ENCODE measurements at places on chromosomes 16 and 17.

DNA sequence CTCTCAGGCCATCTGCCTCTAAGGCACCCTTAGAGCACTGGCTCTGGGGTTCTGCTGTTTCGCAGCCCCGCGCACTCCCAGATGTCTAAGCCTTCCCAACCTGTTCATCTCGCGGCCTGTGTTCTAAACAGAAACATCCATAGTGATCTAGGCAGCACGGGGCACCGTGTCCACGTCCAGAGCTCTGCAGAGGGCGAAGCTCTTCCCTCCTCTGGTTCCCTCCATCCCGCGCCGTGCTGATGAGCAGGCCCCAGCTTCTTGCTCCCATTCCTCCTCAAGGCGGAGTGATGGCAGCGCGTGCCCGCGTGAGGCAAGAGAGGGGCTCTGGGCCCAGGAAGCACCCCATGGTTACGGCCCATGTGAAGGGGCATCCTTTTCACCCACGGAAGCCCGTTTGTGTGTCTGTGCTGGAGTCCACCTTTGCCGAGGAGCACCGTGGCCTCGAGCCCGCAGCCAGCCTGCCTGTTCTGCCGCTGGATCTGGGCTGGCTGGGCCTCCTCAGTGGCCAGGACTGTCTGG lies 3.6 kb downstream of the SPIRE2 start:
- no peak for DNase-seq

DNA sequence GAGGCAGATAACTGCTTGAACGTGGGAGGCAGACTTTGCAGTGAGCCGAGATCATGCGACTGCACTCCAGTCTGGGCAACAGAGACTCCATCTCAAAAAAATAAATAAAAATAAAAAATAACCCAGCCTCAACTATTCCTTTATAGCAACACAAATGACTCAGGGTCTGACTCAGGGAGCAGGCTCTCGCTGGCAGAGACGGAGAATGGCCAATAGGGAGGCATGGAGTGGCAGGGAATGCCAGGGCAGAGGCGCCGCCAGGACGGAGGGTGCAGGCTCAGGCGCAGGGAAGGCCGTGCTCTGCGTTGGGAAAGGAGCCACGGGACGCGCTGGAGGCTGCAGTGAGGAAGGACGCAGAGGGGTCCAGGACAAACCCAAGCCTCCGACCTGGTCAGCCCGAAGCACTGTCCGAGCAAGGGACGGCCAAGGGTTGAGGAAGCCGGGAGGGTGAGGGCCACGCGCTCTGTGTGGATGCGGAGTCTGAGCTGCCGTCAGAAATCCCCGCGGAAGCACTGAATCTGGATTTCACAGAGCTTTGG lies 40.3 kb downstream of the PKD1 start:
- DNase-seq: no peak

GRCh38 chr17:50469671-50470305 lies 1.1 kb upstream of the CHAD start:
- no peak for DNase-seq

- DNase-seq: no peak
Observed at GRCh38 chr17:39752241-39752881, 14.6 kb downstream of the GRB7 start.

DNA sequence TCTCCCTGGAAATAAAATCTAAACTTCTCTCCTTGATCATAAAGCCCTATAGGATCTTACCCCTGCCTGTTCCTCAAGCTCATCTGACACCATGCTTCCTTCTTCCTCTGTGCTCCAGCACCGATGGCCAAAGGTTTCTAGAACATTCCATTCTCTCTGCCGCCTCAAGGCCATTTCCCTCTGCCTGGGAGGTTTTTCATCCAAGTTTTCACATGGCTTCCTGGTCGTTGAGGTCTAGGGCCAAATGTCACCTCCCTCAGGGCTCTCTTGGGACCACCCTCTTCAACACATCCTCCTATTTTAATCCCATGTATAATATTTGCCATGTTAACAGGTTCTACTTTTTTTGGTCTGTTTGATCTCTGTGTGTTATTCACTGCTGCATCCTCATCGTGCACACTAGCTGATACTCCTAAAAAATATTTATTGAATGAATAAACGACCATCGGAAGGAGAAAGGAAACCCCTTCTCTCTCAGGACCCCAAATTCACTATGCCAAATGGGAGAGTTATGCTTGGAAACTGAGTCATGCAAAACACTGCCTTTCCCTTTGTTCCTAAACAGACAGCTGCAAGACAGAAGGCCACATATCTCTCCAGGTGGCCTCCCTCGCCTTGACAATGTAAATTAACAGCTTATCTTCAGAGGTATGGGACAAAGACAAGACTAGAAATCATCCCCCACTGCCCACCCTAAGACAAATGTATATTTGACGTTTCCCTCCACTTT lies 78.5 kb downstream of the XYLT1 start:
- no peak for DNase-seq

DNA sequence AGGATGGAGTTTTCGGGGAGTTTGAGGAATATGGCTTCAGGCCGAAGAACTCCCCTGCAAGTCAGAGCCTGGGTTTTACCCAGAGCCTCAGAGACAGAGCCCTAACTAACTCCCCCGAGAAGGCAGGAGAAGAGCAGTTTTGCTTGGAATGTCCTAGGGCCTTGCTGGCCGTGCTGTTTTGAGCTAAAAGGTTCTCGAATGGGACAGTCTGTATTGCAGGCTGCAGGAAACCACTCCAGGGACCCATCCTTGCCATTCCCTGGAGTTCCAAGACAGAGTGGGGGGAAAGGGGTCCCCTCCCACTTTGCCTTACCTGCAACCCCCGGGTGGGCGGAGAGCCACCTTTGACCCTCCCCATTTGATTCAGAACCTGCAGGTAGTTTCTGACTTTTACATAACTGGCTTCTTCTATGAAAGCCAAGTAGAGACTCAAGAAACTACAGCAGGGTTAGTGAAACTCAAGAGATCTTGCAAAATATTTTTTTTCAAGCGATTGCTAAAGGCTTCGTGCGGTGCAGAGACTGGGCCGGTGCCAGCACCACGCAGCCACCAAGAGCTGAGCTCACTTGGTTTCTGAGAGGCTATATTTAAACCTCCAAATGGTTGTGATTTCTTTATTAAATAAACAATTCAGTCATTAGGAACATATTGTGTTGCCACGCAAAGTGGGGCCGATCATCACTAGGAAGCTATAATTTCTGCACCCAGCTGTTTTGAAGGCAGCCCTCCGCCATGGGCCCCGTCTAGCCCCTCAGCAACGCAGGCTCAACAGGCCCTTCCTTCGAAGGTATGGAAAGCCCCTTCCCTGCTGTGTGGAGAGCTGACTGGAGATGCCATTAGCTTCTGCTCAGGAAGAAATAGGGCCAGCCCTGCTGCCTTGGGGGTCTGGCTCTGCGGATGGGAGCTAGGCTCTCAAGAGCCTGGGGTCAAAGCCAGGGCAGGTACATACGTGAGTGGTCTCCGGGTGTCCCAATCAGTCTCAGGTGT lies 223.0 kb downstream of the NTN1 start:
- no peak for DNase-seq

DNA sequence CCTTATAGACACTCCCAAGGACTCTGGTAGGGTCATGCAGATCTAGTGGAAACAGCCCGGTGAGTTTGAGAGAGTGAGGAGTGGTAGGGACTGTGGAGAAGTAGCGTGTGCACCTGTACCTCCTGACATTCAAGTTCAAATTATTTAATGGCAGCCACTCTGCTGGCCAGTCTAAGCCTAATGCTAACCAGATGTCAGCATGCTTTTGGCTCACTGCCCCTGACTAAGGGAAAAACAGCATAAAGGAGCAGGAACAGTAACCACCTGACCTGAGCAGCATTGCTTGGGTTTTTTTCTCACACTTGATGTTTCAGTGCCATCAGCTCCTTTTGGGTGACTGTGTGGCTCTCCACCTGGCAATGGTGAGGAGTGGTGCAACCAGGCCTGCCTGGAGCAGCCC lies 23.8 kb upstream of the SLC12A3 start:
- DNase-seq: no peak

DNA sequence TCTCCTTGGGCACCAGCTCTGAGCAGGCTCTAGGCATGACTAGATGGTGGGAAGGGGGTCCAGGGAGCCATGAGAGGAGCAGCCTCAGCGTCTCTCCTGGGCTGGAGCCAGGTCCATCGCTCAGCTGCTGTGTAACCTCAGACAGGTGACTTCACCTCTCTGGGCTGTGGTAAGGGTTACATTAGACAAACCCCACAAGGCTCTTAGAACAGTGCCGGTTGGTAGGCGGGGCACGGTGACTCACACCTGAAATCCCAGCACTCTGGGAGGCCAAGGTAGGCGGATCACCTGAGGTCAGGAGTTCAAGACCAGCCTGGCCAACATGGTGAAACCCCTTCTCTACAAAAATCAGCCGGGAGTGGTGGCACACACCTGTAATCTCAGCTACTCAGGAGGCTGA lies 18.1 kb upstream of the NPTX1 start:
- no peak for DNase-seq

DNA sequence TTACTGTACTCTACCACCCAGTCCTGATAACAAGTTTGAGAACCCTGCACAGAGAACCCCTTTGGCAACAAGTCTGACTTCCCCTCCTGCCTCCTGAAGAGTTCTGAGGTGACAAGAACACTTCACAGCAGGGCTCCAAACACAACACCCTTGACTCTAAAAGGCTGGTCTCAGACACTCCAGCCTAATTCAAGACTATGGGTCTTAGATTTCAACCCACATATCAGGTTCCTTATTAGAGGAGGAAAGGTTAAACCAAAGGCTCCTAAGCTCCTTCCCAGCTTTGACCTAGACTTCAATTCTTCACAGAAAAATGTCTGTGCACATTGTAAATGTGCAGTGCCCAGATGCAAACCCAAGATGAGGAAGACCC lies 23.0 kb downstream of the RANBP10 start:
- no peak for DNase-seq

- DNase-seq: no peak
Observed at GRCh38 chr17:69090365-69090764, 29.6 kb upstream of the ABCA9 start.

GRCh38 chr17:2962236-2962635 lies 101.2 kb downstream of the OR1D5 start:
- no peak for DNase-seq

GRCh38 chr17:15409721-15410250 lies 57.6 kb downstream of the CDRT4 start:
- peak; percentile 55 for DNase-seq

Data from amniotic stem cell (primary cell).